ENCODE measurements at places on chromosomes 4 and X.

DNA sequence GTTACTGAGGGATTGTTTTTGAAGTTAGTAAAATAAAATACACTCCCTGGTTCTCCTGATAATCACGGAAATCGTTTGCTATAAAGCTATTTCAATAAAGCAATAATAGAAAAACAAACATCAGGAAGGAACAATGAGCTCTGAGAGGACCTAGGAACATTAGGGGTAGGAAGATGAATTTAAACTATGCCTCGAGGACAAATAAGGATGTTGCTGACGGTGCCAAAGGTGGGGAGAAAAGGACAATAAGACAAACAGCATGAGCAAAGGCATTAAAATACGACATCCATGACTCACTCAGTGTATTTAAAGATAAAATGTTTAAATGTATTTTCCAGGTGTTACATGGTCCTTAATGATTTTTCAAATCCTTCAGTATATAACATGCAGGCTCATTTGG, 110.3 kb downstream of the MTNR1A start:
- DNase-seq, result no peak
- no peaks in the 10 kb centered on the region for H3K36me3 ChIP-seq
- H3K4me1 ChIP-seq, result no peaks in the 10 kb centered on the region
- peaks cover 4% of the 10 kb centered on the region for H3K27me3 ChIP-seq
- no peak overlapping the region for H3K4me3 ChIP-seq

- no peak overlapping the region for H3K27ac ChIP-seq
- H3K27me3 ChIP-seq, result peaks cover 2% of the 10 kb centered on the region
- no peak for DNase-seq
- H3K4me1 ChIP-seq, result no peaks in the 10 kb centered on the region
- no peak overlapping the region for H3K4me3 ChIP-seq
- H3K36me3 ChIP-seq, result no peaks in the 10 kb centered on the region
Observed at GRCh38 chr4:13089659-13089998, 394.5 kb downstream of the RAB28 start.

- H3K36me3 ChIP-seq, result no peaks in the 10 kb centered on the region
- no peak overlapping the region for H3K27ac ChIP-seq
- H3K27me3 ChIP-seq, result no peaks in the 10 kb centered on the region
- DNase-seq, result no peak
Observed at GRCh38 chr4:66681962-66682361, 863.3 kb downstream of the CENPC start.

- H3K27ac ChIP-seq, result no peak overlapping the region
- no peaks in the 10 kb centered on the region for H3K36me3 ChIP-seq
- no peak for DNase-seq
- H3K4me1 ChIP-seq, result no peaks in the 10 kb centered on the region
- H3K27me3 ChIP-seq, result peaks cover 5% of the 10 kb centered on the region
Observed at GRCh38 chr4:100367451-100367850, 150.4 kb downstream of the EMCN start.

DNA sequence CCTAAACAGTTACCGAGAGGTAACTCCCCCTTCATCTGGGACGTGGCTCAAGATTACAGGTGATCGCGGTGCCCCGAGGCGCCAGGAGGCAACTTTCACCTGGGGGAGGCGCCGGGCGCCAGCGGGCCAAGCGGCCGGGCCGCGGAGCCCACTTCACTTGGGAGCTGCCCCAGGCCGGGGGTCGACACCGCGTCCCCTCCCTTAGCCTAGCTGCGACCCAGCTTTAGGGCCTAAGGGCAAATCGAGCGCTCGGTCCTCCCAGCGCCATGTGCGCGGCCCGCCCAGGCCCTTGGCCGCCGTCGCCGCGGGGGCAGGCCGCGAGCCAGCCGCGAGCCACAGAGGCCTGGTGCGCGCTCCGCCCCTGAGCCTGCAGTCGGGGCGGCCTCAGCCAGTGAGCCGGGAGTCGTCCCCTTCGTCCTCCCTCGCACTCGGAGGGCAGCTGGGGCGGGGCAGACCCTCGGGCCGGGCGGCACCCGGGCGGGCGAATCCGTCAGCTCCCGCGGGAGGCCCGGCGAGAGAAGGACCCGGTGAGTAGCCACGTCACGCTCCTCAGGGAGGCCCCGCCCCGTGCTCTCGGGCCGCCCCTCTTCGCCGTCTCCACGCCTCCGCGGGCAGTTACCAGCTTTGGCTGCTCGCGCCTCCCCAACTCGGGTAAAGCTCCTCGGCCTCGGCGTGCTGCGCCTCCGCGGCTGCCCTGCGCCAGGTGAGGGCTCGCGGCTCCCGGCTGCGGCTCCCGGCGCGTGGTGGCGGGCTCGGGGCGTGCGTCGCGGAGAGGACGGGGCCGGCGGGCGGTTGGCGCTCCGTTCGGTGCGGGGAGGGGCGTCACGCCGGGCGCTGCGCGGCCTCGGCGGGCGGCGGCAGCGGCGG, at the start of gene LARP1B:
TSS of gene LARP1B (plus strand) at position 614 of the 867 bp plus-strand sequence. CDS start 13,640 bp downstream, outside the sequence.
- H3K27ac ChIP-seq, result peak within 1 kb of the TSS; percentile 93
- H3K4me3 ChIP-seq, result peak within 1 kb of the TSS; percentile 87
- H3K4me1 ChIP-seq, result peaks cover 2% of the 10 kb centered on the region
- DNase-seq, result peak; percentile 90

DNA sequence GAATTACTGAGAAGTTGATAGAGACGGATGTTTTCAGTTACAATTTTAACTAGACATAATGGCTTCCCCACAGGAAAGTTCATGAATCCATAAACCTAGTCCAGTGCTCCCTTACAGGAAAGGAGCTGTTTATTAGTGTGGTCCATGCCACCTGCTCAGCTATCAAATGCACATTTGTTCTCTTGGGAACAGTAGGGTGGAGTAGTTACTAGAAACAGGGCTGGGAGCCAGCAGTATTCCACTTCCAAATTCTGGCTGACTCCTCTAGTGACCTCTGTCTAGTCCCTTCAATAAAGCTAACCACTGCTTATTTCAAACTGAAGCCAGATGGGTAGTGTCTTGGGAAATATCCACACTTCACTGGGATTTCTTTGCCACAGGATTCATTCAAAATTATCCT, 88.4 kb upstream of the TLL1 start:
- H3K4me3 ChIP-seq, result no peak overlapping the region
- no peaks in the 10 kb centered on the region for H3K27me3 ChIP-seq
- no peaks in the 10 kb centered on the region for H3K4me1 ChIP-seq
- H3K27ac ChIP-seq, result no peak overlapping the region
- DNase-seq, result no peak

DNA sequence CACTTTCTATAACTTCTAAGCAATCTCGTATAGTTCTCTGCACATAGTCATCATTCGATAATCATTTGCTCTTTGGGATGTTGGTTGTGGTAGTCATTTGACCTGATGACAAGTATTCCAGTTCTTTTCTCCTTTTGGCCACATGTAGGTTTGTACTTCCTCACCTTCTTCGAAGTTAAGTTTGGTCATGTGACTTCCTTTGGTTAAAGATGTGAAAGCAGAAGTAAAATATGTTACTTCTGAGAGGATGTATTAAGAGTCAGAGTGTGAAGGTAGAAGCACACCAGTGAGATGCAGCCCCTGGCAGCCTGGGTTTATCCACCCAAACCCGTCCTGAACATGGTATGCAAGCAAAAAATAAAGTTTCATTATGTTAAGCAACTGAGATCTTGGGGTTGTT, 48.9 kb upstream of the ZNF518B start:
- no peaks in the 10 kb centered on the region for H3K4me1 ChIP-seq
- peaks cover 8% of the 10 kb centered on the region for H3K36me3 ChIP-seq
- no peak overlapping the region for H3K4me3 ChIP-seq
- DNase-seq, result no peak
- H3K27me3 ChIP-seq, result no peaks in the 10 kb centered on the region
- H3K27ac ChIP-seq, result no peak overlapping the region

- H3K27ac ChIP-seq, result no peak within 1 kb of the TSS
- no peaks in the 10 kb centered on the region for H3K36me3 ChIP-seq
- H3K4me3 ChIP-seq, result no peak within 1 kb of the TSS
- H3K27me3 ChIP-seq, result no peaks in the 10 kb centered on the region
- H3K4me1 ChIP-seq, result peaks cover 21% of the 10 kb centered on the region
Observed at GRCh38 chrX:41723826-41724225, at the start of gene GPR82. GPR82 (plus strand) TSS chrX:41724181; CDS start chrX:41727027, 2,846 bp downstream.

- no peaks in the 10 kb centered on the region for H3K36me3 ChIP-seq
- no peak overlapping the region for H3K4me3 ChIP-seq
- DNase-seq, result no peak
- H3K27ac ChIP-seq, result no peak overlapping the region
- H3K27me3 ChIP-seq, result no peaks in the 10 kb centered on the region
Observed at GRCh38 chr4:159689526-159689925, 586.6 kb downstream of the RAPGEF2 start.

- H3K4me3 ChIP-seq, result no peak overlapping the region
- no peaks in the 10 kb centered on the region for H3K4me1 ChIP-seq
- no peaks in the 10 kb centered on the region for H3K27me3 ChIP-seq
Observed at GRCh38 chr4:107492566-107492965, 227.5 kb downstream of the PAPSS1 start.

GRCh38 chr4:159042868-159043267, 60.0 kb upstream of the RAPGEF2 start:
- peaks cover 21% of the 10 kb centered on the region for H3K27me3 ChIP-seq
- no peaks in the 10 kb centered on the region for H3K36me3 ChIP-seq
- no peak overlapping the region for H3K4me3 ChIP-seq
- DNase-seq, result no peak
- H3K4me1 ChIP-seq, result no peaks in the 10 kb centered on the region
- no peak overlapping the region for H3K27ac ChIP-seq

- H3K4me1 ChIP-seq, result peaks cover 14% of the 10 kb centered on the region
- no peaks in the 10 kb centered on the region for H3K36me3 ChIP-seq
- no peak for DNase-seq
- H3K27me3 ChIP-seq, result no peaks in the 10 kb centered on the region
- no peak overlapping the region for H3K4me3 ChIP-seq
- no peak overlapping the region for H3K27ac ChIP-seq
Observed at GRCh38 chr4:40256329-40256728, 59.5 kb downstream of the RHOH start.

DNA sequence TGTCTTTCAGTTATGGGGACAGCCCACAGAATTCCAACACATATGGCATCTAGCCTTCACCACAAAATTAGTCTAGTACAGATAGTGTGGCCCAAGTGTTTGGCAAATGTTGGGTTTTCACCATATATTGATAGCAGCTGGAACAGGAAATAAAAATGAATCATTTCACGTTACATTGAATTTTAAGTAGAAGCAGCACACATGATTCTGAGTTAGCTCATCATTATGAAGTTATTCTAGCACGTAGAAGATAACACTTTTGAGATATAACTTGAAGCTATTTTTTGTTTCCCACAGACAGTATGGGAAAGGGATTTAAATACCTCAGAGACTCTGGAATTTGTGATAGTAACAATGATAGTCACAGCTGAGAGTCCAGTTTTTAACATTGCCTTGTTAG, 118.7 kb downstream of the FAT4 start:
- no peaks in the 10 kb centered on the region for H3K4me1 ChIP-seq
- no peak overlapping the region for H3K4me3 ChIP-seq
- DNase-seq, result no peak
- H3K36me3 ChIP-seq, result no peaks in the 10 kb centered on the region
- no peaks in the 10 kb centered on the region for H3K27me3 ChIP-seq
- no peak overlapping the region for H3K27ac ChIP-seq

DNA sequence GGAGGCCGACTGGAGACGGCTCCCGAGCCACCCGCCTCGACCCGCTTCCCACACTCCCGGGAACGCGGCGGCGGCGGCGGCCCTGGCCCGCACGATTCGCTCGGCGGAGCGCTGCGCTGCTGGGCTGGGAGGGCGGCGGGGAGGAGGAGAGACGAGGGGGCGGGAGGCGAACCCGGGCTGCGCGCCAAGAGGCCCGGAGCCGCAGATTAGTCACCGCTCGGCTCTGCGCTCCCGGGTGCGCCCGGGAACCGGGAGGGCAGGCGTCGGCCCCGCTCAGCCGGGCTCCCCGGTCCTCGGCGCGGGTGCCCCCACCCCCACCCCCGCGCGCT, 11.2 kb upstream of the BCOR start:
- H3K27ac ChIP-seq, result no peak overlapping the region
- no peaks in the 10 kb centered on the region for H3K36me3 ChIP-seq
- peaks cover 5% of the 10 kb centered on the region for H3K4me1 ChIP-seq

GRCh38 chr4:1842993-1843448, 12.9 kb downstream of the LETM1 start:
- H3K27ac ChIP-seq, result no peak overlapping the region
- no peak overlapping the region for H3K4me3 ChIP-seq
- no peaks in the 10 kb centered on the region for H3K27me3 ChIP-seq
- no peak for DNase-seq

DNA sequence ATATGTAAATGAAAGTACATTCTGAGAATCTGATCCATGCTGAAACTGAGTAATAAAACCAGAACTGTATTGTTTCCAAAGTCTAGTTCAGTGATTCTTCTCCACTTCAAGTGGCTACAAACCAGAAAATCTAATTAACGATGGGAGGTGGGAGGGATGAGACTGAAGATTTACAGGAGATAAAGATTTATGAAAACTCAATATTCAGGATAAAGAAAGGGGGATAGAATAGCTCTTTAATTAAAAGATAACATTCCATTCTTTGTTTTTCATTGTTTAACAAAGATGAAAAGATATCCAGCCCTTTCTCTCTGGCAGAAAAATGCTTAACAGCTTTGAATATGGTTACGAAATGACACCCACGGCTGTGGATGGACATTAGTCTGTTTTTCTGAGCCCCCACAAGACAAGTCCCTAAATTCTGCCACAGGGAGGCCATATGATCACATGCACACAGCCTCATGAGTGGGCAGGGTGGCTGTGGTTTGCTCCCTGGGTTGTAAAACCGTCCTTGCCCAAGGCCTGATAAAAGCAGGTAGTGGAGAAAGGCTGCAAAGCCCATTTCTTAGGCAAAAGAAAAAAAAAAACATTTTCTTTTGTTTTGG, 36.4 kb downstream of the TMEM150C start:
- no peaks in the 10 kb centered on the region for H3K36me3 ChIP-seq
- H3K27ac ChIP-seq, result no peak overlapping the region
- DNase-seq, result no peak
- no peaks in the 10 kb centered on the region for H3K4me1 ChIP-seq
- H3K27me3 ChIP-seq, result peaks cover 12% of the 10 kb centered on the region
- H3K4me3 ChIP-seq, result no peak overlapping the region

DNA sequence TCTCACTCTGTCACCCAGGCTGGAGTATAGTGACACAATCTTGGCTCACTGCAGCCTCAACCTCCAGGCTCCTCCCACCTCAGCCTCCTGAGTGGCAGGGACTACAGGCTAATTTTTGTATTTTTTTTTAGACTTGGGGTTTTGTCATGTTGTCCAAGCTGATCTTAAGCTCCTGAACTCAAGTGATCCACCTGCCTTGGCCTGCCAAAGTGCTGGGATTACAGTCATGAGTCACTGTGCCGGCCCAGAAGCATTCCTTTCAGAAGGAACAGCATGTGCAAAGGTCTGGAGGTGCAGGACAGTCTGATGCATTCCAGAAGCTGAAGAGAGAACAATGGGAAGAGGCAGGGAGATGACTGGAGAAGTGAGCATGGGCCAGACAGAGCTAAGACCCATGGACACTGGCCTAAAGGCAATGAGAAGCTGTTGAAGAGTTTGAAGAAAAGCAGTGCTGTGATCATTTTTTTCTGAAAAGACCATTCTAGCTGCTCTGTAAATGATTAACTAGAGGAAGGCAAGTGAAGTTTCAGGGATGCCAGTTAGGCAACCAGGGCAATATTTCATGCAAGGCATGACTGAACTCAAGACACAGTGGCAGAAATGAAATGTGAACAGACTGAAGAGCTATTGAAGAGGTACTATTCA, 43.2 kb downstream of the MANBA start:
- peaks cover 4% of the 10 kb centered on the region for H3K4me1 ChIP-seq
- DNase-seq, result no peak
- peaks cover 38% of the 10 kb centered on the region for H3K36me3 ChIP-seq
- no peaks in the 10 kb centered on the region for H3K27me3 ChIP-seq
- H3K27ac ChIP-seq, result peak overlapping the region; percentile 54

GRCh38 chr4:137700751-137701150, 168.5 kb upstream of the PCDH18 start:
- H3K36me3 ChIP-seq, result no peaks in the 10 kb centered on the region
- no peak overlapping the region for H3K4me3 ChIP-seq
- no peak overlapping the region for H3K27ac ChIP-seq
- H3K27me3 ChIP-seq, result no peaks in the 10 kb centered on the region

Data from memory B cell (primary cell).